ENCODE measurements at places on chromosomes 7 and 10. TPM values are rescaled to one million over a fixed set of nuclear protein-coding genes. Genes with fewer than 3 reads are reported as not detected.

Gene CCDC172
- total RNA-seq = not detected

Gene ANKRD1
- total RNA-seq = 0.26 TPM

Gene GPR15LG
- total RNA-seq = 0.41 TPM

Gene WDFY4
- total RNA-seq = 0.23 TPM

Gene ACTL6B
- not detected for total RNA-seq

DNA sequence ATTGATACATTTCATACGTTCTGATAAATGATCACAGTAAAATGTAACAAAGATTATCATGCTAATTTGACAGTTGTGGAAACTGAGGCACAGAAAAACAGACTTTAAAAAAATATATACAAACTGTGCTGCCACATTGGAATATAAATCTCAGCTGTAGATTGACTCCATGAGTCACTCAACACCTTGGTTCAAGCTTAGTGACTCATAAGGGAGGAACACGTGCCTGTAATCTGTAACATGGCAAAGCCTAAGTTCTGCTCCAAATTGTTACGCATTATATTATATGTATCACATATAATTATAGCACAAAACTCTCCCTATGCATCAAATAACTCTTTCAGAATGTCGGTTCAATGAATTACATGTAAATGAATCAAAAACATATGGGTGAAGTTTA is 1047.5 kb downstream of the GATA3 start:
- no peak for DNase-seq

DNA sequence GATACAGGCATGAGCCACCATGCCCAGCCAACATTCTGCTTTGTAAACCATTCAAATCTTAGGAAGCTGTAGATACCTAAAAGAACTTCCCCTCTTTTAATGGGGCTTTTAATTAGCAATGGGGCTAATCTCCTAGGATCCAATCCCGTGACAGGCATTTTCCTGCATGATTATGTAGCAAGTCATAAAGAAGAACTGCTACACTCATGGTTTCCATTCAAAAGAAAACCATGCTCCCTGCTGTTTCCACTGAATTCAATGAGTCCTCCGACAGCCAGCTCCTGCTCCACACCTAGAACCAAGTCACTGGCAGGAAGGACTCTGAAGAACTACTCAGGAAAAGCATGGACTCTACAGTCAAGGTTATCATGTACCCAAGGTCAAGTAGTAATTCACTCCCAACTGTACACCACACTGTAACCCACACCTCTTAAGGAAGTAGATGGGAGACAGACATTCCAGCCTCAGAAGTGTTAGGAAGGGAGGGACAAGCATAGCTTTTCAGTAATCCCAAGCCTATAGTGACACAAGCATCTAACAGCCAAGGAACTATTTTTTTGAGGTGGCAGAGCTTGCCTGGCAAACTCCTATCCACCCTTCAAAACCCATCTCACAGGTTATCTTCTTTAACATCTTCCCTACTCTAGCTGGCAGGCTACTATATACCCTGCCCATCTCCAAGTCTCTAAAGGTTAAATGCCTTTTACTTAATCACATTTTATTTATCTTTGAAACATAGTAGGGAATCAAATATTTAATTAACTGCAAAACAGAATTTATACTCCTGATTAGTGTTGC is 47.5 kb downstream of the CTBP2 start:
- no peak for DNase-seq

GRCh38 chr7:18656362-18656761 is 160.8 kb downstream of the HDAC9 start:
- no peak for DNase-seq

GRCh38 chr7:92362131-92362530 is 85.2 kb upstream of the GATAD1 start:
- DNase-seq = no peak

DNA sequence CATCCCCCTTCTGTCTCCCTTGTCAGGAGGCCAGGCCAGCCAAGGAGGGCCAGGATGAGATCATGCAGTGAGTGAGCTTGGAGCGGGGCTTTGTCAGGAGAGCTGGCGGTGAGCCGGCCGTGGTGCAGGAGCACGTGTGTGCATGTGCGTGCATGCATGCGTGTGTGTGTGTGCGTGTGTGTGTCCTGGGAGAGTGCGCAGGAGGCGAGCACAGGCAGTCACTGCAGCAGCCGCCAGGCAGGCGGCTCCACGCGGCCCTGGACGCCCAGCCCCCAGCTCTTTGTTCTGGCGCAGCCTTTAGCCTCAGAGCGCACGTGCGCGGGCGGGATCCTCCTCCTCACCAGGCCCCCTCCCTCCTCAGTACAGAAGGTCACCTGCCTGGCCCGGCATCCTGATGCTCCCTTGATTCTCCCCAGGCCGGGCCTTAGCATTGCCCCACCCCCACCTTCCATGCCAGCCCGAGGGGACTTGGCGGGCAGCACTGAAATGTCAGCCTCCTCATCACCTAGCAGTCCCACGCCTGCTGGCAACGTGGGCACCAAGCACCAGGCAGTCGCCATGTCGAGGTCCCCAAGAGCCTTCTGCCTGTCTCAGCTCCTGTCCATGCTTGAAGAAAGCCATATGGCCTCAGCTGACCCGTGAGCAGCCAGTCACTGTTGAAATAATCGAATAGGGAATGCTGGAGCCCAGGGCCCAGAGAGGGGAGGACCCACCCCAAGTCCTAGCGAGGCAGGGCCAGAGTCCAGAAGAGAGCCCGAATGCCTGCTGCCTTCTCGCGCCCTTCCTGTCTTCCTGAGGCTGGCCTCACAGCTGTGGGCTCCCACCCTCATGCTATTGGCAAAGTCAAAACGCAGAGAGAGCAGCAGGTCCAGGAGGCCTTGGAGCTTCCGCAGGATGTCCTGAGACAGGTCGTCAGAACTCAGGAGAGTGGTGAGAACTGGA is 125.9 kb upstream of the PPIF start:
- no peak for DNase-seq

DNA sequence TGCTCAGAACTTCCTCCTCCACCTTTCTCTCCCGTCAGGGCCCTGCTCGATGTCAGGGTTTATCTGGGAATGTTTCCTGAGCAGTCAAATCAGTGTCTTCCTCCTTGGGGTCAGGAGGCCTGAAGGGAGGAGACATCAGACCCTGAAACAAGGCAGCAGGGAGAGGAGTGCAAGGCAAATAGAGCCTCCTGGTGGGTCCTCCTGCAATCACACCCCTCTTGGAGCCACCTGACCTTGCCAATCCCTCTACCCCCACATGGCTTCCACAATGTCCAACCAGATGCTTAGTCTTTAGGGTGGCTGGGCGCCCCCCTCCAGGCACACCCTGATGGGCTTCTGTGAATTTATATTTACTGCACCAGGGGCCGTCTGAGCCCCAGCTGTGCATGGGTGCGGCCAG is 12.2 kb downstream of the GPR26 start:
- no peak for DNase-seq

- no peak for DNase-seq
Measured at GRCh38 chr10:80471001-80471400, 16.9 kb downstream of the TSPAN14 start.

- no peak for DNase-seq
Measured at GRCh38 chr10:113947184-113948041, 93.0 kb downstream of the NHLRC2 start.

- DNase-seq = no peak
Measured at GRCh38 chr7:139043823-139044812, 8.3 kb upstream of the ZC3HAV1L start.

GRCh38 chr10:62681211-62681940 is 123.1 kb upstream of the ADO start:
- DNase-seq = no peak

GRCh38 chr10:129959544-129960480 is 4.3 kb downstream of the EBF3 start:
- no peak for DNase-seq

- DNase-seq = no peak
Measured at GRCh38 chr7:90678986-90679385, 82.9 kb downstream of the CDK14 start.

GRCh38 chr7:74619235-74619860 is 38.2 kb upstream of the GTF2I start:
- DNase-seq = no peak

- DNase-seq = no peak
Measured at GRCh38 chr10:3503299-3503698, 281.7 kb downstream of the KLF6 start.

DNA sequence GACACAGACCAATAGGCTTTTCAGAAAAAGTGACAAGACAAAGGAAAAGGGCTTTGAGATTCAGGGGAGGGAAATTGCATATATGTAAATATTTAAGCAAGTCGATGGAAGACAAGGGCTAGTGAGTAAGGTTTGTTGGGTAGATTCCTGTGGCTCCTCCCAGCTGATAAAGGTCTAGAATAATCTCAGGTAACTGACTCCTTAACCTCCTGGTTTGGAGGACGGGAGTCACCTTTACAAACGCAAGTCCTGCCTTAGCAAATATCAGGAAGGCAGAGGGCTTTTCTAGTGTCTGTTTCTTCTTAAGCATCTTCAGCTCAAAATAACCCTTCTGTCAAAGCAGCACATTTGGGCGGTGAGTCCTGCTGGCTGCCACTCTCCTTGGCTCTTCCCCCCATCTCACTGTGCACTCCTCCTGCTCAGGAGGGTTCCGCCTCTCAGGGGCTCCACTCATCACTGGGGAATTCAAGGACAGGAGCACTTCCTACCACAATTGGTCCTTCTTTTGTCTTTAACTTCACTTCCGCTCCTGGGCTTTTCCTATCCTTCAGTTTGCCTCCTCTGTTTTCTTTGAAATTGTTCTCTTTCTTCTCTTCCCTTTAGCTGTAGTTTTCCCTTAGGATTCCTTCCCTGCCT is 496.3 kb upstream of the KLF6 start:
- DNase-seq = no peak

- DNase-seq = no peak
Measured at GRCh38 chr10:103663802-103664201, 170.3 kb downstream of the NEURL1 start.
